Thyroid gland (tissue), 4 donors: ENCODE measurements at places on chromosomes 3 and 15. TPM values are rescaled to one million over a fixed set of nuclear protein-coding genes. Genes with fewer than 3 reads are reported as not detected.

DNA sequence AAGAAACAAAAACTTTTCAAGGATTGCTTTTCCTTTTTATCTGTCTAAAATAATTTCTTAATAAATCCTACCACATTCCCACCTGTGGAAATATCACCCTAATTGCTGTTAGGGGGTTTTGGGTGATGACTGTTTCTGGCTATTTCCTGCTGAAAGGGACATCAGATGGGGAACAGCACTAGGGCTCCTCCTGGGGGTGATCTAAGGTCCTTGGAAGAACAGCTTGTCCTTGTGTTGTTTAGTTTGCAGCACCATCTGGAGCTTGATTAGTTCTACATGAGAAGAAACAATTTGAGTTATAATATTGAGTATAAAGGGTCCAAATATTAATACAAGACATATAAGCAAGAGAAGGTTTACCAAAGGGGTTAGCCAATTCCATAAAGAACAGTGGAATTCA, 18.7 kb downstream of the OR5H15 start:
- H3K4me1 ChIP-seq, result no peaks in the 10 kb centered on the region
- no peak for DNase-seq
- H3K36me3 ChIP-seq, result no peaks in the 10 kb centered on the region
- no peak overlapping the region for H3K4me3 ChIP-seq
- H3K27ac ChIP-seq, result no peak overlapping the region

DNA sequence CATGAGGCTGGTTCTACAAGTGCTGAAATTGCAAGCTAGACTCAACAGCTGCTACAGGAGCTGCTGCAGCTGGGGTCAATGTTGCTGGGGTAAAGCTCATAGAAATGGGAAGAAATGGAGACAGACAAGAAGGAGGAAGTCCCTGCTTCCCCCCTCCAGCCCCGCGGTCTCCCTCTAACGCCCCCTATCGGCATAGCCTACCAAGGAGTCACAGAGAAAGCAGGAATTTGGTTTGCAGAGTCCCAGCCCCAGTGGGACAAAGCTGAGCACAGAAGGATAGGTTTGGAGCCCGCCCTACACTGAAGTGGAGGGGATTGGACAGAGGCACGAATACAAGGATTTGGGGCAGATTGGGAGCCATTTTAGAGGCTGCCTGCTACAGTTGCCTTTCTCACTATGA, 176.9 kb upstream of the ANKRD28 start:
- DNase-seq, result no peak
- H3K27ac ChIP-seq, result no peak overlapping the region
- H3K27me3 ChIP-seq, result no peaks in the 10 kb centered on the region
- no peak overlapping the region for H3K4me3 ChIP-seq

SPSB4 gene
- total RNA-seq, result not detected

DNA sequence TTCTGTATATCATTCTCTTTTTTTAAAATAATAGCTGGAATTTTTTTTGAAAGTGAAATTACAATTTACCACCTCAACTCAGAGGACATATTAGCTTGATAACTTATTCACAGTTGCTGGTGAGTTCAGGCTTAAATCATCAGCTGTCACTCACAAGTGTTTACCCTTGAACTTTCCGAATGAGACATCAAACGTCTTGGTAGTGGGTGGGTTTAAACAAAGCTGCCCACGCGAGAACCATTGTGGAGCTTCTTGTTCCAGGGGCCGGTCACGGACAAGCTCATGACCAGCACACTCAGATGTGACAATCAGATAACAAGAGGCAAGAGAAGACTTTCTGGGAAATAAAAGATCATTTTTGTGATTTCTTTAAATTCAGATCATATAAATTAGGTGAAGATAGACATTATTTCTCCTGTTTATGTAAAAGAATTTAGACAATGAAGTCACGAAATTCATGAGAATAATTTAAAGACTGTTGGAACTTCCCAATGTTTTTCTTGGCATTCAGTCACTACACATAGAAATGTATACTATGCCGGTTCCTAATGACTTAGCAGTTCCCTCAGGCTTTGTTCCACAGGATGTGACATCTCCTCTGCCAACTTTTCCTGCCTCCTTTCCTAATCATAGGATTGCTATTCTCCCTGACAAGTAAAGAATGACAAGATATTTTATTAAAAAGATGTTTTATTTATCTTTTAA, 29.3 kb downstream of the BTD start:
- peaks cover 39% of the 10 kb centered on the region for H3K4me1 ChIP-seq
- H3K4me3 ChIP-seq, result no peak overlapping the region
- no peaks in the 10 kb centered on the region for H3K27me3 ChIP-seq
- H3K36me3 ChIP-seq, result no peaks in the 10 kb centered on the region

DNA sequence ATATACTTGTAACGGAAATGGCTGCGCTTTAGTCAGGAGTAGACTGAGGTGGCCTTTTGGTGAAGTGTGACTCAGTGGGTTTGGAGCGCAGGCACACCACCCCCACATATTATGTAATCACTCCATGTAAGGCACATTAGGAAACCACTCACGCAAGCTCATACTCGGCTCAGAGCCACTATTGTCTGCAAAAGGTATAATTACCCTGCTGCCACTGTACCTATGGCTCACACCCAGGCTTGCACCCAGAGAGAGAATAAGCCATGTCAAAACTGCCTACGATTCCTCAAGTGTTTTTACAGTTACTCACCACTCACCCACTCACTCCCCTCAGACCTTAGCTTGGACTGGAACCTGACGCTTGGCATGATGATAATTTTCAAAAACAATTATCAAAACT, 611.9 kb upstream of the CCDC54 start:
- H3K4me3 ChIP-seq, result no peak overlapping the region
- H3K27me3 ChIP-seq, result no peaks in the 10 kb centered on the region
- no peaks in the 10 kb centered on the region for H3K4me1 ChIP-seq

CCDC80 gene
- 53.1 TPM for total RNA-seq

- no peaks in the 10 kb centered on the region for H3K4me1 ChIP-seq
- no peaks in the 10 kb centered on the region for H3K36me3 ChIP-seq
- no peak overlapping the region for H3K27ac ChIP-seq
- H3K4me3 ChIP-seq, result no peak overlapping the region
- H3K27me3 ChIP-seq, result no peaks in the 10 kb centered on the region
- no peak for DNase-seq
Measured at GRCh38 chr3:172617013-172617706, 93.7 kb downstream of the NCEH1 start.
